ENCODE measurements at places on chromosomes 11 and 22. TPM values are rescaled to one million over a fixed set of nuclear protein-coding genes. Genes with fewer than 3 reads are reported as not detected.

DNA sequence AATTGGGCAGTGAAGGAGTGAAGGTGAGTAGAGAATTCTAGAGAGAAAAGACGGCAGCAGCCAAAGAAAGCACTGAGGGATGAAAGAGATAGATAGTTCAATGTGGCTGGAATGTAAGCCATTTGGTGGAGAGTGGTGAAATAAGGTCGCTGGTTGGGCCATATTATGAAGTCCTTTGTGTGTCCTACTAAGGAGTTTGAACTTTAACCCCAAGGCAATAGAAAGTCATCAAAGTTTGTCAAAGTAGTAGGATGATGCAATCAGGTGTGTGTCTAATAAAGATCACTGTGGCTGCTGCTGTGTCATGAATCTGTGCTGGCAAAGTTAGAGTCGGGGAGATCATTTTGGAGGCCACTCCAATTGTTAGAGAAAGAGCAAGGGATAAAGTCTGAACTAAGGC, 18.7 kb downstream of the RNF121 start:
- no peak for DNase-seq

DNA sequence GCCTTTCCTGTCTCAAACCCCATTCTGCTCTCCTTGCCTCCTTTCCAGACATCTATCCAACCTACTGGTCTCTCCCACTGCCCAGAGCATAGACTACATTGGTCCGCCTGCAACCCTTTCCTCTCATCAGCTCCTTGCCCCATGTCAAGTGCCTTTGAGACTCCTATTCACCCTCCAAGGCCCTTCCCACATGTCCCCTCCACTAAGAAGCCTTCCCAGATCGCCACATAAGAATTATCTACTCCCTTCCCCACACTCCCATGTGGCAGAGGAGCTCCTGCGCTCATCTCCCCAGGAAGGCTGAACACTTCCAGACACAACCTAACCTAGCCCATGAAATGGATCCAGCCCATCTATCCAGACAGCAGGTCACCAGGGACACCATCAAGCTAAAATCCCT, 10.3 kb downstream of the C1QTNF6 start:
- DNase-seq: no peak

The ABCC8 gene
- polyA plus RNA-seq: not detected

The CDCA5 gene
- 3.2 TPM for polyA plus RNA-seq
